ENCODE measurements at places on chromosomes 3 and 15.

- DNase-seq = no peak
These were observed 2.7 kb downstream of the COPS2 start for GRCh38 chr15:49152552-49153312.

DNA sequence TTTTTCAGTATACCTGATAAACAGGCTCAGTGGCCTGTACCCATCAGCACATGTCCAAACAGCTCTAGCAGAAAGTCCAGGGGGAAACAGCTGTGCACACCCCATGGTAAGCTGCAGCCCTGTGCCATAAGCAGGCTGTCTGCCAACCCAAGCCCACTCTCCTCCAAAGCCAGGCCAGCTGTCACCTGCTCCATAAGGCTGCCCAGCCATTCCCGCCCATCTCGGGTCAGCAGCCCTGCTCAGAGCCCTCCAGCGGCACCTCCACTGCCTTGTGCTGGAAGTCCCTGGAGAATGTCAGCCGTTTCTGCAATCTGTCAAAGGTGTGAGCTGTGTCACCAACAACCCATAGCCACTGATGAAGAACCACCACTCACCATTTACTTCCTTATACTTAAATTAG, 82.0 kb downstream of the NTRK3 start:
- no peak for DNase-seq

- no peak for DNase-seq
These were observed 699.8 kb upstream of the GBE1 start for GRCh38 chr3:82461049-82461889.

DNA sequence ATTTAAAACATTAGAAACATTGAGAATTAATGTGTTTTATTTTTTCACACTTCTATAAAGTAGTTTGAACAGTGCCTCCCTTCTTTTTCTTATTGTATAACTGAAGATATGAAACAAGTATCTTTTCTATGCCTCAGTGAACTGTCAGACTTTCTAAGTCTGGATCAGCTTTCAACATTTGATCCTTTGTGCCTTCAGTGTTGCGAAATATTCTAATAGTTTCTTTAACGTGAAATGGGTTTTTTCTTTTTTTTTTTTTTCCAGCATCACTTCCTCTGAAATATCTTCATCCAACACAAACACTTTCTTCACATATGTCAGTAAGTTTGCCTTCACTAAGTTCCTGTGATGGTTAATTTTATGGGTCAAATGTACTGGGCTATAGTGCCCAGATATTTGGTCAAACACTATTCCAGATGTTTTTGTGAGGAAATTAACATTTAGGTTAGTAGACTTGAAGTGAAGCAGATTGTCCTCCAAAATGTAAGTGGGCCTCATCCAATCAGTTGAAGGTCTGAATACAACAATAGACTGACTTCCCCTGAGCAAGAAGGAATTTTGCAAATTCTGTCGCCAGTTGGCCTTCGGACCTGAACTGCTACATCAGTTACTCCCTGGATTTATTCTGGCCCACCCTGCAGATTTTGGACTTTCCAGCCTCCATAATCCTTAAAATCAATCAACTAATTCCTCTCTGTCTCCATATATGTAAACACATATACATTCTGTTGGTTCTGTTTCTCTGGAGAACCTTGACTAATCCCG, 6.4 kb upstream of the CPOX start:
- DNase-seq = no peak

- peak; percentile 24 for DNase-seq
These were observed 58.0 kb downstream of the CGGBP1 start for GRCh38 chr3:88000853-88001252.

DNA sequence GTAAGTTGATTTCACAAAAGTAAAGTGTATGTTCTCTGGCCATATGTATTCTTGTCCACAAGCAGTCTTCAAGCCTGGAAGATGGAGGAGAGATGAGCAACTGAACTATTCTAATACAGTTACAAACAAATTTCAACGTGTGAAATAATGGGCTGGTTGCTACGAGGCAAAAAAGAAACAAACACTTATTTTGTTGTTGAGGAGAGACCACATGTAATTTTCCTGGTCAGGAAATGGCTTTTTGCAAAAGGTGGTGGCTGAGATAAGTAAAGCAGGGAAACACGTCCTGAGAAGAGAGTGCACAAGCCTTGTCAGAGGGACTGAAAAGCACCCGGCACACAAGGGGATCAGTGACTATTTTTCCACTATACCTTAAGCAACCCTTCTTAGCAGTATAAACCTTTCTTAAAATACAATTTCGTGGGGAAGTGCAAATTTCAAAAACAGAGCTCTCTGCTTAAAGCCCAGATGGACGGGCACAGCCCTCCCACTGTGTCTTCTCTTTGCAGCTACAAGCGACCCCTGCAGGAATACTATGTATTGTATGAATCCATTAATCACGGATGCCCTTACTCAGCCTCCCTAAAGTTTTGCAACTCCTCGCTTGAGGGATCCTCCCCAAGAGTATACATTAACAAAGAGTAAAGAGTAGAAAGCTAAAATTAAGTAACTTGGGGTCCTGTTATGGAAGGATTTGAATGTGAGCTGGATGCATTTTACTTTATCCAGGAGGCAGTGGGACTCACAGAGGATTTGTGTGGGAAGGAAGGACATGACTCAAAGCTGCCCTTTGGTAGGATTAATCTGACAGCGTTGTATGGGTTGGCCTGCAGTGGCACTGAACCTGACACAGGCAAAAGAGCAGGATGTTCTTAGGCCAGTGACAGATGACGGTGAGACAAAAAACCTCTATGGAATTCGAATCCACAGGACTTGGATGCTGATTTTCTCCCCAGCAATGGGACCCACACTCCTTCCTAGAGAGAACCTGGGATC, 253.7 kb downstream of the IL5RA start:
- DNase-seq = no peak

GRCh38 chr15:61623746-61624145, 394.6 kb upstream of the RORA start:
- no peak for DNase-seq

DNA sequence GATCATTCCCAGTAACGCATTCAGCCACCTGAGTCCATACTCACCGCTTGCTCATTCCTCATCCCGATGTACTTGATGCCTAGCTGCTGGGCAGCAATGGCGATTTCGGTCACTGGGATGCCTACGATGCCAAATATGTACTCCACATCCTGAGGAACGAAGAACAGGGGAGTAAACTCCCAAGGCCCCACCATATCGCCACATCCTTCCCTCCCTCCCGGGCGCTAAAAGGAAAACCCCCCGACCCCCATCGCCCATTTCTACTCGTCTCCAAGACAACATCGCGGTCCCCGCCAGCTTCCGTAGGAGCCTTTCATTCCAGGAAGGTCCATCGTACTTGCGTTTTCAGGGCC, 347 bp downstream of the HACL1 start:
- no peak for DNase-seq

DNA sequence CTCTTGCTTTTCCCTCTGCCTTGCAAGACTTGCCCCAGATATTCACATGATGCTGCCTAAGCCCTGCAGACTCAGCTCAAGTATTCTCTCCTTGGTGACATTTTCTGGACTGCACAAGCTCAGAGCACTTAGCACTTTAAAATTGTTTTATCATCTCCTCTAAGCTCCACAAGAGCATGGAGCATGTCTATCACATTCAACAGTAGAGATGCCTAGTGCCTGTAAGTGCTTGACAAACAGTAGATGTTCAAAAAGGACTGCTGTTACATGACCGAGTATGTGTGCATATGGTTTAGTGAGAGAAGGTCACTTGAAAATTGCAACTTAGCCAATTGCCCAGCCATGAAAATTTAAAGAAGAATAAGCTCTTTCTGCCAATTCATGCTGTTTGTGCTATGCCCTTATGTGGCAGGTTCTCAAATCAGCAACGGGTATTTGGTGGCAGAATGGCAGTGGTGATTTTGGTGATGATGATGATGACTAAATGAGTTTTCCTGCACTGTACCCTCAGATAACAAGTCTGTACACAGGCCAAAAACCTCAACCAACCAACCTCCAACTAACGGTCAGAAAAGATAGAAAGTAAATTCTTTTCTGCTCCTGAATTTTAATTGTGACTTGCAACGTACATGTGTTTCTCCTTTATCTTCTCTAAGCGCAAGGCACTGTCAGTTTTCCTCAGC, 647.2 kb upstream of the UBE2E2 start:
- DNase-seq = no peak

DNA sequence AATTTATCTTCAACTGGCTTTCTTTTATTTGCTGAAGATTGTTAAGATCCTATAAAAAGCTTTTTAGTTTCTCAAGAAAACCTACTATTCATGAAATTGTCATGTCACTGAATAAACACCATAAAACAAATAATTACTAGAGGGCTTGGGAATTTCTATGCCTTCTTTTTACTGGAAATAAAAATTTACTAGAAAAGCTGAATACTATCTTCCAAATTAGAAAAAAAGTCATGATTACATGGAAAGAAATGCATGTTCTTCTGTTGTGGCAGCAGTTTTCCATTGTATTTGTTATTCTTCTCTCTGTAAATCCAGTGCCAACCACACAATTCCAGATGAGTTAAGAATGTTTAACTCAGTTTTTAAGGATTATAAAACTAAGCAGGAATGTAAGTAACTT, 153.8 kb downstream of the RAP2B start:
- no peak for DNase-seq

DNA sequence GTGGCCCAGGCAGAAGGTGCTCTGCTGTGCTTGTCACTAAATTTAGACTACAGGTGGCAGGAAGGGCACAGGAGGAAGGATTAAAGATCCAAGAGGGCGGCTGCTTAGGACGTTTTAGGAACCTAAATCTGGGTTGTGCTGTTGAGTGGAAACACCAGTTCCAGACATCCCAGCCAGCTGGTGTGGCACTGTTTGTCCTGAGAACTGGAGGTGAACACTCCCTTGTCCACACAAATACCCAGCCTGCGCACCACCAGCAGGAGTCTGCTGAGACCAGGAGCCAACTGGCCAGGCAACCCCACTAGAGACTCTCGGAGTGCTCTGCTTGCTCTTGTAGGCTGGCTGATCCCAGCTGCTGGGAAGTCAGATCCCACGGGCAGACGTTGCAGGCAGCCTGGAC, 30.3 kb upstream of the UACA start:
- DNase-seq = no peak

DNA sequence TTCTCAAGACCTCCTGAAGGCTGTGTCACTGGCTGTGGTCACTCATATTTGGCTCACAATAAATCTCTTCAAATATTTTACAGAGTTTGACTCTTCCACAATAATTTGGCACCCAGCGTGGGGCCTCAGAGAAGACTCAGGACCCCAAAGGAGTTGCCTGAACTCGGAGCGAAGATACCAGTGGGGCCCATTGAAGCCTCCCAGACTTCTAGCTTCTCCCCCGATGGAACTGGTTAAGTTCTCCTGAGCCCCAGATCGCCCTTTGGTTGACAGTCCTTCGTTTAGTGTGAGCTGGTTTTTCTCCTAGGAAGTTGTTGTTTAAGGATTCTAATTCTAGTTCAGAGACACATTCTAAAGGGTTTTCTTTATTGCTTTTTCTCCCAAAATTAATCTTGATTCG, 1.4 kb upstream of the SLC41A3 start:
- DNase-seq = no peak

GRCh38 chr3:187919048-187919447, 173.8 kb upstream of the BCL6 start:
- DNase-seq = peak; percentile 89

- no peak for DNase-seq
These were observed 25.2 kb upstream of the CNTN3 start for GRCh38 chr3:74639681-74640080.

DNA sequence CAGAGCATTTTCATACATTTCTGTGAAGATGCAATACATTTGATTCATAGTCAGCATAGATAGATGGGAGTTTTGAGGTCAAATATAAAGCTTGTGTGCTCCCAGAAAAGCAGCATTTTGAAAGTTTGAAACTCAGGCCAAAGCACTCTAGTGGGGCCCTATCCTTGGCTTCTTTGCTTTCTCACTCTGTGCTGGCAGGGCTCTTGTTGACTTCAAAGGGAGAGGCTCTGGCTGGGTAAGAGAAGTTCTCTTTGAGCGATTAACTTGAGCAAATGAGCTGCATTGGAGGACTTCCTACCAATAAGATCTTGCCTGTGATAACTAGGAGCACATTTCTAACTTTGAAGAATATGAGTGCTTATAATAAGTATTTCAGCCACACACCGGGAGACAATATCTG, 214.0 kb upstream of the RARB start:
- DNase-seq = no peak

GRCh38 chr3:106059953-106060517, 191.2 kb upstream of the CBLB start:
- no peak for DNase-seq

GRCh38 chr3:137199678-137200077, 241.9 kb downstream of the IL20RB start:
- DNase-seq = no peak

DNA sequence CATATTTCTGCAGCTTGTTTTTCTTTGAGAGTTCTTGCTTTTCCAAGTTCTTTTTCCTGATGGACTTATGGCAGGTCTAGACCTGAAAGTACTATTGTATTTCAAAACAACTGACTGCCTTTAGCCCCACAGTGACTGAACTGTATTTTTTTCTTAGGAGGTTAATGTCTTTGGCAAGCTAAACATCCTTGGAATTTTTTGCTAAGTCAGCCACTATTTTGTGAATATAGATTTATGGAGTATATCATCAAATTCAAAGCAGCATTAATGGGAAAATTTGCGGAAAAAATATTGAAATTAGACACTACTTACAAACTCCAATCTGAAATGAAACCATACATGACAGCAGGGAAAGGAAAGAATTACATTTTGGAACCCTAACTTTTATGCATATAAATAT, 8.6 kb downstream of the PIK3CA start:
- no peak for DNase-seq

DNA sequence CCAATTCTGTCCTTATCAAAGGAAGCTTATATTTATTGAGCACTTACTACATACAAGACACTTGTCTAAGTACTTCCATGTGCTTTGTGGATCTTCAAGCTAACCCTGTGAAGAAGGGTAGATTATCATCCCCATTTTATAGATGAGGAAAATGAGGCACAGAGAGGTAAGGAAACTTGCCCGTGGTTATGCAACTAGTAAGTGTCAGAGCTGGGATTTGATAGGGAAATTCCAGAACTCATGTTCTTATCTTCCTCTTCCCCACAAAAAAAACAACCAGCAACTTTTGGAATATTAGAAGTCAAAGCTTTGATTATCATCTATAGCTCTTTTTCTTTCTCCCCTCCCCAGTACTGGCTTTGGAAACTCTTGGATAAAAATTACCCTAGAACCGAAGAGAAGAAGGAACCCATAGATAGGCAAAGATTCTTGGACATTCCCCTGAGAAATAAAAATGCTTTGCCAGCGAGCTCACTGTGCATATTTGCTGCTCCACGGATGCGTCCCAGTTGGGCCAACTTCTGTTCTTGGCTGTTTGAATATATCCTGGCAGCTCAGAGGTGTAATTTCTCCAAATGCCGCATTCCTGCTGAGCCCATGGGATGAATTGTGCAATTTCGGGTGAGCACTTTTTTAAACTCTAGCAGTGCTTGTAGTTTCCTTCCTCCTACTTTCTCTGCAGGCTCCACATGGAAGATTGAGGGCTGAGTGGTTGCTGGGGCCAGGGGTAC, 591.5 kb upstream of the CFAP20DC start:
- no peak for DNase-seq

- peak; percentile 57 for DNase-seq
These were observed 13.4 kb upstream of the LEKR1 start for GRCh38 chr3:156812521-156813335.
